ENCODE measurements at places on chromosomes 6 and 20.
A peak's percentile ranks its signal among the peaks of the same experiment; 100 is the strongest.

- DNase-seq, result no peak
These were observed 11.9 kb downstream of the PCMT1 start for GRCh38 chr6:149761438-149761837.

DNA sequence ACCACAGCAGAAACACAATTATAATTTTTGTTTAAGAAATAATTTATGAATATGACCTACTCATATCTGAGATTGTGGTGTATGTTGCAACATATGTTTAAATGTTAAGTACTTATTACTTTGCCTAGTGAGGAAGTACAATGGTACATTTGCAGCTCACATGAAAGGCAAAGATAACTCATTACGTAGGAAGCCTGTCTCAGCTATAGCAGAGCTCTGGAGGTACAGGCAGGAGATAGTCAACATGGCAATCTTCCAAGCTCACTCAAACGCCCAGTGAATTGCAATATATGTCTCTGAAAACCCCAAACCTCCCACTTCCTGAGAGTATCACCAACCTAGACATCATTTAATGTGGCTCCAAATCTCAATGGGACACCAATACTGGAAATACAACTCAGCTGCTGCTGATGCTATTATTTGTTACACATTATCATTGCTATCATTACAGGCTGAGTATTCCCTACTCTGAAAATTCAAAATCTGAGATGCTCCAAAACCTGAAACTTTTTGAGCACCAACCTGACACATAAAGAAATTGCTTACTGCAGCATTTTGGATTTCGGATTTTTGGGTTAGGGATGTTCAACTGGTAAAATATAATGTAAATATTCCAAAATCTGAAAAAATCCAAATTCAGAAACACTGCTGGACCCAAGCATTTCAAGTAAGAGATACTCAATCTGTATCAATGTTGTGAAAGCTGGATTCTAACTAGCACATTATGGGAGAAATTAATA lies 25.1 kb upstream of the GSTA4 start:
- no peak for DNase-seq

DNA sequence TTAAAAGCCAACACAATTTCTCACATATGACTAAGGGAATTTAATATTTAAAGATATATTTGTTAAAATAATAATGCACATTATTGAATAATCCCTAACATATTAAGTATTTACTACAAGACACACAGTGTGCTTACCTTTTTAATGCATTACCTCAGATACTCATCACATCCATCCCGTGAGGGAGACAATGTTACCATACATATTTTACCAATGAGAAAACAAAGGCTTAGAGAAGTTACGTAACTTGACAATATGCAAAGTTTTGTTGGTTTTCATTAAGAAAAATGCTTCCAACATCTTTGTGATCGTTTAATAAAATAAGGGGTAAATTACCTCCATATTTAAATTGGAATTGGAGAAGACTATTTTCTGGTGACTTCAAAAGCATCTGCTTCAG lies 4.3 kb downstream of the IFNGR1 start:
- no peak for DNase-seq

- DNase-seq, result no peak
These were observed 36.4 kb upstream of the KHDC1 start for GRCh38 chr6:73299151-73299971.

DNA sequence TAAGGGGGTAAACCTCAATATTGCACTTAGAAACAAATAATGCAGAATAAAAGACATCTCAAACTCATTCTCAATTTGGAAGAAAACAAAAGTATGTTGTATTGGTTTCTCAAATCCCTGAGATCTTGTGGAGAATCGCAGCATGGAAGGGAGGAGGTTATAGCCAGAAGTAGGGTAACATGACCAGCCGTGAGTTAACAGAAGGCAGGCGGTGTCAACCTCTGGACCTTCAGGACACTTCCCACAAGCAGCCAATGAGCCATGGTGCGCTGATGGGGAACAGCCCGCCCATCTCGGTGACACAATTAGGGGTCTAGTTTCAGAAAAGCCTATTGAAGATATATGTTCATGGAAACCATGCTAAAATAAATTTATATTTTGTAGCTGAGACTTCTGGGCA lies 98.4 kb downstream of the ALDH8A1 start:
- DNase-seq, result no peak

DNA sequence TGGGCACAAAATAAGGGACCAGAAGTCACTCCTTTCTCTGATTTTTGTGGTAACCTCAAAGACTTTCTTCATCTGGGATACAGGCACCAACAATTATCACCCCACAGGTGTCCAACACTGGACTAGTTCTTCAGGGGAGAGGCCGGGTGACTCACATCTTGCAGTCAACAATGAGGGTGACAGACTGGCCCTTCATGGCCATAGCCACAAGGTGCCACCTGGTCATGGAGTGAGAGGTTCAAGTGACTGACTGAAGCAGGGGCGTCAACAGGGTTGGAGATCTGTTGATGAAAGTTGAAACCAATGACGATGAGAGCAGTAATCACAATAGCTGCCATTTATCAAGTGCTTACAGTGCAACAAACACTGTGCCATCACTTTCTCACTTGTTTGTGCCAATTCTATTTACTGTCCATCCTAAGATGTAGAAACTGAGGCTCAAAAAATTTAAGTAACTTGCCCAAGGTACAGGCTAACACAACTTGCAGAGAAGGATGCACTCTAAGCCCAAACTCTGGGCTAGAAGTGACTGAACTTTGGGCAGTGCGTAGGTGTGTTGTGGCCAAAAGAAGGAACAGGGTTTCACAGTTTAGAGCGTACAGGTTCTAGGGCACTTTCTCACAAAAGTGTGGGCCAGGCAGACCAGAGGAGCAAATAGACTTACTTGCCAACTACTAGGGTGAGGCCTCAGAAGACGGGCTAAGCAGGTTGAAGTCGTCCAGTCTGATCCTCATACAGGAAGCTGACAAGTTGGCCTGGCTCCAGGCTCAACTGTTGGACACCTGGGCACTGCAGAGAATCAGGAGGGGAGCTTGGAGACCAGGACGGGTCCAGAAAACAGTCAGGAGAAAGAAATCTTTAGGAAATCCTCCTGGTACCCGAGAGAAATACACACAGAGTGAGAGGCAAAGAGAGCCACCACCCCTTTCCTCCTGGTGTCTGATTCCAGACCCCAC lies 30.4 kb downstream of the HLA-DPB1 start:
- peak; percentile 91 for DNase-seq

DNA sequence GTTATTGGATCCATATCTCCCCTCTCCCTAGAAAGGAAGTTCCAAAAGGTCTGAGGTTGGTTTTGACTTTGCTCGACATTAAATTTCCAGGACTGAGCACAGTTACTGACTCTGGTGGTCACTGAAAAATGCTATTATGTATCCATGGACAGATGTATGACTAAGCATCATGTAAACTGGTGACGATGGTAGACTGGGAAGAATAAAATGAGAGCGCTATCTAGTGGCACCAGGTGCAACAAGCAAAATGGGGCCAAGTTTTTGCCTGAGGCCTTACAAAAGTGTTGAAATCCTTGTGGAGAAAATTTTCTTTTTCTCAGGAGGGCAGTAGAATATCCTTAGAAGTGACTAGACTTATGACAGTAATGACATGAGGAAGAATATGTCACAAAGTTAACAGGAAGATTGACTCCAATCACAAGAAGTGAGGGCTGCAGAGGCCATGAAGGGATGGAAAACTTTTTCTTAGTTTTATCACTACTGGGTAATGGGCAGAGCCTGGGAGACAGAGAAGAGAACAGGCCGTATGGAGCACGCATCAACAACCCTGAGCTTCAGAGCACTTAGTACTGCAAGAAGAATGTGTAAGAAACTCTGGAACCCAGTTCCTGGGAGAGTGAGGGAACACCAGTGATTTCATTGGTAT lies 88.9 kb upstream of the ELOVL5 start:
- no peak for DNase-seq

DNA sequence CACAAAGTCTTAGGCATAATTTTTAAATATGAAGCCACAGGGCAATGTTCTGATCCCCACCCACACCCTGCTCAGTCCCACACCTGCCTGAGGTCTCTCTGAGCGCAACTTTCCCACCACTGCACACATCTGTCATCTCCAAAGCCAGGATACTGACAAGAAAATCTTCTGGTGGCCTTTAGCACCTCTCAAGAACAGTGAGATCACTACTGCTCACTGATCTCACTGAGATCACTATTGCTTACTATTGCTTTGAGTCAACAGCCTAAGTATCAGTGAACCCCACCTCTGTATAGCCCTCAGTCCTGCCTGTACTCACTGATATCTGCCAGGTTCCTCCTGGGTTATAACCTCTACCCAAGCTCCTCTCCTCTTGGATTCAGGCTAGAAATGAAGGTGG lies 6.4 kb downstream of the TNFRSF21 start:
- DNase-seq, result no peak

DNA sequence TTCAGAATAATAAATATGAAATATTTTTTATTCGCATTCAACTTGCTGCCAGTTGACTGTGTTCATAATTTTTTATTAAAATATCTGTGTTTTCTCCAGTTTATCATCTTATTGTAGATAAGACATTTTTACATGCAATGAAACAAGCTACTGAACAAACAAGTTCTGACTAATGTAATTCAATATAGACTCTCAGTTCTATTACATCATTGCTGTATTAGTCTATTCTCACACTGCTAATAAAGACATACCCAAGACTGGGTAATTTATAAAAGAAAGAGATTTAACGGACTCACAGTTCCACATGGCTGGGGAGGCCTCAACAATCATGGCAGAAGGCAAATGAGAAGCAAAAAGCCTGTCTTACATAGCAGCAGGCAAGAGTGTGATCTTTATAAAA lies 1357.7 kb upstream of the CITED2 start:
- no peak for DNase-seq

- no peak for DNase-seq
These were observed 228.1 kb upstream of the RAB32 start for GRCh38 chr6:146315381-146316174.

- no peak for DNase-seq
These were observed 931.1 kb upstream of the EYS start for GRCh38 chr6:66638099-66638498.

- no peak for DNase-seq
These were observed 32.8 kb downstream of the SLC35B3 start for GRCh38 chr6:8402546-8402945.

- DNase-seq, result no peak
These were observed 18.2 kb downstream of the IFNGR1 start for GRCh38 chr6:137201006-137201405.

- peak; percentile 61 for DNase-seq
These were observed 172.1 kb upstream of the GGTLC1 start for GRCh38 chr20:24160563-24161281.

DNA sequence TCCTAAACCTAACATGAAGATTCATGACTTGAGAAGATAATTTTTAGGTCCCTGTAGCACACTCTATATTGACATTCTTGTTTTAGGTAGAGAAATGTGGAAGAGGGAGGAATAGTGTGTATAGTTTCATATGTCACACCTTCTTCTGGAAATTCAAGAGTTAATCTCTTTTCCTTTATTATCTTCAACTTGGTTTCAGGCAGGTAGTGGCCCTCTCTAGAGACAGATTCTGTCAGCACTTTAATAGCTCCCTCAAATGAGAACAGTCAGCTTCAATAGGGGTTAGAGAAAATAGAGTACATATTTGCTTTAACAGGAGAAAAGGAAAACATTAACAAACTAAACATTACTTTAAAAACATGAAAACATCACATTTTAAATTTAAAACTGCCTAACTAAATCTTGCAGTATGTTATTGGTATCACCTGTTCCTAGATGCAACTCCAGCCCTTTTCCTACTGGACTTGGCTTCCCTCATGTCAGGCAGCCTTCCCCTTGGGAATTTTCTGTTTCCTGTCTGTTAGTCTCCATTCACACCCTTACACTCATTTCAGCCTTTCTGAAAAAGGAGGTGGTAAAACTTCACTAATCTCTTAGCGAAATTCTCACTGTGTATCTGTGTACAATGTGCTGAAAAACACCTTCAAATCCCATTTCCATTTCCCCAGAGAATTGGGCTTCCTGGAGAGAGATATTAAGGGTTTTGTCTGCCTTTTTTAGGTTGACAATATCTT lies 192.3 kb upstream of the RNF217 start:
- DNase-seq, result no peak
